ENCODE measurements at places on chromosomes 4 and X. TPM values are rescaled to one million over a fixed set of nuclear protein-coding genes. Genes with fewer than 3 reads are reported as not detected.

DNA sequence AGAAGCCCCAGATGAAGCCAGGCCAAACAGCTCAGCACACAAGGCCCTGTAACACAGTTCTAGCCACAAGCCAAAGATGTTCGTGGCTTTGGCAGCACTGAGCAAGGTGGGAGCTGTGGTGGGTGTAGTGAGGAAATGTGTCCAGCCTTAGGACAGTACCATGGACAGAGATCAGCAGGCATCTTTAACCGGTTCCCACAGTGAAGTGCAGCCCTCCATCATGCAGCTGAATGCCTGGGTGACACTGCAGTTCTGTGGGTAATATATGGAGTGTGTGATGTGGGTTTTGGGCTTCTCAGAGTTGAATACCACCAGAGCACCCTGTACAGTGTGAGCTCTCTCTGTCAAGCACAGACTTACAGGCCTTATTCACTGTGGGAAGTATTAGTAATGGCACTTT is 6.0 kb upstream of the NEXMIF start:
- DNase-seq = no peak

DNA sequence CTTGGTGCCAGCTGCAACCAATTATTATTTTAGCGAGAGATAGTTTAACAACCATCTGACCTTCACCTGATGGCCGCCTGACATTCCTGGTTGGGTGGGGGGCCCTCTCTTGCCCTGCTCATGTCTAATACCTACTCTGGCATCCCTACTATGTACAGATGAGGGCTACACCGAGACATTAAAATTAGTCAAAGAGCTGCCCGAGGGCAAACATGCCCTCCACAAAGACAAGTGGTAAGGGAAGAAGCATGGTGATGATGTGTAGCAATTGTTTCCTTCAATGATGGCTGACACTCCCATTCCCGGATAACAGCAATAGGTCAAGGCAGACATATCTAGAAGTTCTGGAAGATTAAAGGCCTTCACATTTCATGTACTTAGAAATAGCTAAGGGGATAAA is 49.6 kb downstream of the MAP7D3 start:
- no peak for DNase-seq

- no peak for DNase-seq
These were observed 1.6 kb upstream of the MAB21L2 start for GRCh38 chr4:150580306-150580705.

DNA sequence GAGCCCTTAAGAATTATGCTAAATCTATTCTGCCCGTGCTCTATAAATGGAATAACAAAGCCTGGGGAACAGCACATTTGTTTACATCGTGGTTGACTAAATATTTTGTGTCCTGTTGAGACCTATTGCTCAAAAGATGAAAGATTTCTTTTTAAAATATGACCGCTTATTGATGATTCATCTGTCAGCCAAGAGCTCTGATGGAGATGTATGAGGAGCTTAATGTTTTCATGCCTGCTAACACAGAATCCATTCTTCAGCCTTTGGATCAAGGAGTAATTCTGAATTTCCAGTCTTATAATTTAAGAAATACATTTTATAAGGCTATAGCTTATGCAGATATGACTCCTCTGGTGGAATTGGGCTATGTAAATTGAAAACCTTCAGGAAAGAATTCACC is 271.3 kb upstream of the FAT4 start:
- no peak for DNase-seq

Gene SEC24D
- 30.7 TPM for total RNA-seq

Gene CENPE
- 3.4 TPM for total RNA-seq

All from activated T-cell treated with anti-CD3 and anti-CD28 coated beads, Interleukin-2, amount 50 U/mL, for 4 hours (primary cell).